ENCODE measurements at places on chromosomes 5 and 9.

DNA sequence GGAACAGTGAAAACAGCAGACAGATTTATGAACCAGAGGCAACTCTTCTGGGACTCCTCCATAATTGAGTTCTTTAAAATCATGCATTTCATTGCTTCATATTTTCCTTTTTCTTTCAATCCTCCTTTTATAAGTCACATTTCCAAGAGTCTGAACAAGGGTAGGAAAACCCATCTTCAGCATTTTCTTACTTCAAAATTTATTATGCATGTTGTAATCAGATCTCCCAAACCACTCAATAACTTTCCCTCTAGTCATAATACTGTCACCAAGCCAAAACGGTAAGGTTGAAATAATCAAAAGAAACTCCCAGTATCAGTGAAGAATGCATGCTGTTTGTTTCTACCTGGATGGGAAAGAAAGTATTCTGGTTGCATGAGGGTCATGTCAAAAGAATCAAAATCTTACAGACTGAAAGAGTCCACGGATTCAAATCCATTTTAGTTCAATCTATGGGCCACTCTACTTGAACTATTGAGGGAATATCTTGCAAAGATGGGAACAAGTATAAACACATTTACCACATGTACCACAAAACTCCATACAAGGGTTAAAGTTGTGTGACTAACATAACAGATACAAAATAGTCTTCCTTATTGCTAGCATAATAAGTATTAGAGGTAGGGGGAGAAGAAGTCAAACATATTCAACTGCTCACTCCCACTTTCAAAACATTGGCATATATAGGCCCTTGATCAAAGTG is 797.3 kb downstream of the MAT2B start:
- no peak for DNase-seq

GRCh38 chr5:82165740-82166530 is 112.2 kb downstream of the RPS23 start:
- DNase-seq: peak; percentile 93

DNA sequence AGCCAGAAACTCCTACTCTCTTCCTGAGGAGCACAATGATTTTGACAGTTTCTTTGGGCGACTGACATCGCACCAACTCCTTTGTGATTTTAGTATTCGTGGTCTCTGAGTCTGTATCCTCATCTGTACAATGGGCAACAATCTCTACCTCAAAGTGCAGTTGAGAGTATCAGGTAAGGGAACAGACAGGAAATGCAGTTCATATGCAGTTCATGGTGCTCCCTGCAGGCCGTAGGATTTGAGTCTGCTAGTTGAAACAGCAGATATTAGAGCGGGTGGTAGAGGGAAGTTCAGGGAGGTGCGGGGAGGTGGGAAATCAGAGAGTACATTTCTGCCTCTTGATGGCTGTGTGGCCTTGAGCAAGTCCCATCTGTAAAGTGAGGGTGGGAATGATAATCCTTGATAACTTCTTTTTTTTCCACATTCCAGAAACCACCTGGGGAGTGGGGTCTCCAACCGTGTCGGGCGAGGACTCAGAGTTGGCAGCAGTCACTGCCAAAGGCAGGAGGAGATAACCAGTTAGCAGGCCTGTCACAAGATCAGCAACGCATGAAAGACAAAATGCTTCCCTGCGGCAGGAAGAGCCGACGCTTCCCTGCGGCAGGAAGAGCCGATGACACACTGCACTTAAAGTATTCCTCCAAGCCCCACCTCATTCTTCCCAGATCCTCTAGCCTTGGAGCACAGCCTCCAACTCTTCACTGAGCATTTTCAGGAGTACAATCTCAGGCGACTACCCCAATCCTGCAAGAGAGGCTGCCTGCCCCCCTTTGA is 6.0 kb upstream of the NEK6 start:
- DNase-seq: peak; percentile 58

DNA sequence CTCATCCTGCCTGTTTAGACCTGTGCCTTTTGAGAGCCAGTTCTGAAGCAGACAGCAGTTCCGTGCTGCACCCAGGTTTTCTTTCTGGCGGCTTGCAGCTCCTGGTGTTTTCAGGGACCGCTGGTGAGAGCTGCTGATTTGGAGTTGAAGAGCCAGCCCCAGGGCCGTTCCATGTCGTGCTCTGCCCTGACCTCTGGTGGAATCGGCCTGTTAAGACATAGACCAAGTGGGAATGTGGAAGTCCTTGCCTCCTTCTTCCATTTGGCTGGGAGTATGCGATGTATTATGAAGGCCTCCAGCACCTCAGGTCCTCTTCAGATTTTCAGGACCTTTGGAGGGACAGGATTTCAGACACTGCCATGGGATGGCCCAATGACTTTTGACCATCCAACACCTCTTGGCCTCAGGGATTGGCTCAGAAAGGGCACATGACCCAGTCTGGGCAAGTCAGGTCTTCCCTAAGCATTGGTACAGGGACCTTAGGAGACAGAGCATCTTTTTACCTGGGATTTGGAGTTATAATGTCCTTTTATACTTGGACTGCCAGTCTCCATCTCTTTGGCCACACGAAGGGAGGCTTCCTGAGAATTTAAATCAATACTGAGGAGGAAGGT is 136.1 kb upstream of the CLINT1 start:
- peak; percentile 88 for DNase-seq

- no peak for DNase-seq
These were observed 607.9 kb downstream of the SLCO4C1 start for GRCh38 chr5:101688156-101688555.

DNA sequence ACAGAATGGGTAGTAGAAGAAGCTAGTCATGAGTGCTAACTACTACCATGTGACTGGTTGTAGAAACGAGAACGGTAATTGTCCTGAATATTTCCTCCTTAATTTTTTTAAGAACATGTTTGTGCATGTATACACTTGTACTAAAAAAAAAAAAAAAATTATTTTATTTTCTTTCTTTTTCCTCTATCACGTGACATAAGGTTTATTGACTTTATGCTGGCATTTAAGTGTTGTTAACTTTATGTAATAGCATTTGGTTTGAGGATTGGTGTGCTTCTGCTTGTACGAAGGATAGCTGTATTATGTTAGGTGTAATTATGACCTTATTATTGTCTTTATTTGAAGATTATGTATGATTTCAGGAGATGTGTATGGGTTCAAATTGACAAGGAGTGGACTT is 349.1 kb upstream of the PTPRD start:
- DNase-seq: no peak

All from sigmoid colon (tissue), 7 donors.